ENCODE measurements at places on chromosomes 4 and X.
A peak's percentile ranks its signal among the peaks of the same experiment; 100 is the strongest.

DNA sequence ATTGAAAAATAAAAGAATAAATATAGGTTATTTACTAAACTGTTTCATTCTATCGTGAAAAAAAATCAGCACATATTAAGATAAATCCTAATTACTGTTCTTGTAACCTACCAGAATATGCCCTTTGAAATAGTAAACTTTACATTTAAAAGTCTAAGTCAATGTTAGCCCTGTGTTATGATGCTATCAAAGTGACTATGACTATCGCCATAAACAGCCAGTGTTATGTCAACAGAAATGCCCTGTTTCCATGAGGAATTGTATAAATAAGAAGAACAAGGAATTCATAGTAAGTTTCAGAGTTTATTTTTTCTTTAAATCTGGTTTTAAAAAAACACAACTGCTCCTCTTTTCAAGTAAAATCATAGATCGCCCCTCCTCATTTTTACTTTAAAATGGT is 11.4 kb downstream of the NR3C2 start:
- no peak for DNase-seq

- DNase-seq, result no peak
Observed at GRCh38 chr4:107655289-107655688, 64.7 kb downstream of the PAPSS1 start.

- peak; percentile 31 for DNase-seq
Observed at GRCh38 chr4:166657261-166657660, 577.0 kb downstream of the SPOCK3 start.

DNA sequence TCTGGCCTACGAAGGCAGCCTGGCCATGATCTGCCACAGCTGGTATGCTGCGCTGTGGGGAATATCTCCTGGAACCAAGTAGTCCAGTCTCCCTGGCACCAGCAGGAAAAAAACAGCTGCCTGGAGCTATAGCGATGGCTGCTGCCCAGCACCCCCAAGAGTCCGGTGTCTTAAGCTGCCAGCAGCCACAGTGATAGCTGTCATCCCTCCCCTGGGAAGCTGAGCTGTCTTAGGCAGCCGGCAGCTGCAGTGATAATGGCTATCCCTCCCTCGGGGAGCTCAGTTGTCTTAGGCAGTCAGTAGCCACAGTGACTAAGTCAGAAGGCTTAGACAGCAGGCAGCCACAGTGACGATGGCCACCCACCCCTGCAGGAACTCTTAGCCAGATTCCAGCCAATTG is 205.1 kb downstream of the STPG2 start:
- DNase-seq, result no peak

DNA sequence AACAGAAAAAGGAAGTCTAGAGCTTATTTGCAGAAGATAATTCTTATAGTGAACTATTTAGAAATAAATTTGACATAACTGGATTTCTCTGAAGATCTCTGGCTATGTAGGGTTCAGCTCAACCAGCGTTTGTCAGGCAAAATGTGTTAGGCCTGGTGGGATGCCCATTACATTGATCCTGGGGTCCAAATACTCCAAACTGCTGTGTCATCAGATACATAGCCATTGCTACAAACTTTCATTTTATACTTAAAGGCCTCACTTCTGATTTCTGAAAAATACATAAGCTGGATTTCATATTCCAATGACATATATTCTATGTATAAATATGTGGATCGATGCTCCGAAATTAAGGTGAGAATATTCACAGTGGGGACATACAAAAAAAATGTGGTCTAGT is 1958.9 kb upstream of the TENM3 start:
- DNase-seq, result no peak

DNA sequence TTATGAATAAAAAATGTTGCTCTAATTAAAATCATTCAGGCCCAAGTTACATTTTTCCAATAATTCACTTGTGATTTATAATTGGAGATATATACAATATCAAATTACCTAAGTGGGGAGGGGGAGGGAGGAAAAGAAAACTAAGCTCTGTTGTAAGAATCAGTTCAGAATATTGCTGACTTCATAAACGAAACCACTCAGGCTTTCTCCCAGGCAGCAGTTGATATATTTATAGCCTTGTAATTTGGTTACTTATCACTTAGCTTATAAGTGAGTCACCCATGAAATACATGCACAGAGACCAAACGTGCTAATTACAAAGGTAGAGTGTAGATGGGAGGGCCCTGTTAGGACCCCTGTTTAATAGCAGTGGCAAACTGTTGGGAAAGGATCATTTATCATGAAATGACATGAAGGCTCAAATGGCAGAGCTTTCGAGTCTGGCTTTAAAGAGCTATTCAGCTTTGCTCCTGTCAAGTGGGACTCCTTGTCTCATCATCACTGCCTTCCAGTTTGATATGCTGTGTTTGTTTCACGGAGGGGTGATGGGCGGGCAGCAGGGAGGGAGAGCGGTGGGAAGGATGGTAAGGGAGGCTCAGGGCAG is 105.6 kb upstream of the PGRMC2 start:
- DNase-seq, result no peak

GRCh38 chrX:153723351-153724251 is 586 bp downstream of the BCAP31 start:
- peak; percentile 17 for DNase-seq

DNA sequence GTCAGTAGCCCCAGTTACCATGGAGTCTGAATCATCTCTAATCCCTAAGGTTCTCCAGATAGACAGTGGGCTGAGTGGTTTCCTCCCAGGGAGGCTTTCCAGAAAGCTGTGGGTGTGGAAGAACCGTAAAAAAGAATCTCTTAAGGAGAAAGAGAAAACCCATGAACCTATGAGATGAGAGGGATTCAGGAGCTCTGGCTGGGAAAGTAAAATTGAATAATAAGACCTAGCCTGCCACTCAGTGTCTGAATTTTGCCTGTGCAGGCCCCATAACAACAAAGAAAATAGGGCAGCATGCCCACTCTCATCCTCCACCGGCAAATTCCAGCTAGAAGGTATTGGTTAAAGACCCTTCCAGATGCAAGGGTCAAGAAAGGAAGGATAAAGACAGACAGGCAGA is 16.9 kb downstream of the AWAT2 start:
- DNase-seq, result no peak

- DNase-seq, result no peak
Observed at GRCh38 chrX:119009071-119009470, 34.7 kb downstream of the LONRF3 start.

DNA sequence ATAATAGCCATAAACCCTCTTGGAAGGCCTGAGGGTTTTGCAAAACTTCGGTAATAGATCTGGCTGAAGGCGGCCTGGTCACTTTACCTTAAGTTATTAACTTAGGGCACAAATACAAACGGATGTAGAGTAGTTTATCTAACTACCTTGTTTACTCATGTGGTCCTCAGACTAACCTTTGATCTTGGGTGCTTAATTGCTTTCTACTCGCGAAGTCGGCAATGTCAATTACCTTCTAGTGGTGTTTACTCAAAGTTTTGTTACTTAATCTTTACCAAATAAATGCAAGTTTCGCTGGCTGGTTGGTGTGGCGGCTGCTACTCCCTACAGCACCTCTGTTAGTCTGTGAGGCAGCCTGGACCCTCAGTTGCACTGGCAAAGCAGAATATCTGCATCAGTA is 8.9 kb upstream of the ZNF141 start:
- no peak for DNase-seq

DNA sequence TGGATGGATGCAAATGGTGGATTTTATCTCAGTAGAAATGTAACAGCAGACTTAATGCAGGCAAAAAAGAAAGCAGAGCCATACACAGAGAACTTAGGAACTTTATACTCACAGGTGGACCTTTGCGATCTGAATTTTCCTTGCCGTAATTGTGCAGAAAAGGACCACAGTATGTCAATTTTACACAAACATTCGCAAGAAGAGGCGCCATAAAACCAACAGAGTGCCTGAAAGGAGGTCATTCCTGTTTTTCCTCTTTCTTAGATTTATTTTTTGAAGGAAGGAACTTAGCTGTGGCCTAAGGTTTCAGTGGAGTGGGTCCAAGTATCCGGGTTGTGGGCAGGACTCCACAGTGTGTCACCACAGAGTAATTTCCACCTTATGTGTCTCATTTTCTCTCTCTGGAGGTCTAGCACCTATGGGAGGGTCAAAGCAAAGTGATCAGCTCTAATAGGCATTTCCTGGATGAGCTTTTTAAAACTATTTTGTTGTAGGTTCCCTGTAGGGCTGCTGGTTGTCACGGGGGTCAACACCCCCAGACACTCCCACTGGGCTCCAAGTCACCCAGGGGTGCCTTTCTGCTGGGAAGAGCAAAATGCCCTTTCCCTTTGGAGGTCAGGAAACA is 24.7 kb upstream of the PBDC1 start:
- peak; percentile 8 for DNase-seq

DNA sequence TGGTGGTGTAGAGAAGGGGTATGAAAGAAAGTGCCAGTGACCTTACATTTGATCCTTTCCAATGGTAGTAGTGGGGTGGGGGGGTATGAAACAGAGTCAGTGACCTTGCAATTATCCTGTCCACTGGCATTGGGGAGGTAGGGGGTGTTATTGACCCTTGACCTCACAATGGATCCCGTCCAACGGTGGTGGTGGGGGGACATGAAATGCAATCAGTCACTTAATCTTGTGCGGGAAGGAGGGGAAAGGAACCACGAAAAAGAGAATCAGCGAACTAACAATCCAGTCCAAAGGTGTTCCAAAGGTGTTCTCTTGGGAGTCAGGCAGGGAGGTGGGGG is 619 bp upstream of the PDK3 start:
- DNase-seq, result no peak
